ENCODE measurements at places on chromosomes 16 and 17.
A peak's percentile ranks its signal among the peaks of the same experiment; 100 is the strongest.

- DNase-seq = no peak
These were observed 5.5 kb upstream of the TM4SF5 start for GRCh38 chr17:4766201-4766600.

- no peak for DNase-seq
These were observed 126.1 kb downstream of the IRX5 start for GRCh38 chr16:55056585-55057401.

DNA sequence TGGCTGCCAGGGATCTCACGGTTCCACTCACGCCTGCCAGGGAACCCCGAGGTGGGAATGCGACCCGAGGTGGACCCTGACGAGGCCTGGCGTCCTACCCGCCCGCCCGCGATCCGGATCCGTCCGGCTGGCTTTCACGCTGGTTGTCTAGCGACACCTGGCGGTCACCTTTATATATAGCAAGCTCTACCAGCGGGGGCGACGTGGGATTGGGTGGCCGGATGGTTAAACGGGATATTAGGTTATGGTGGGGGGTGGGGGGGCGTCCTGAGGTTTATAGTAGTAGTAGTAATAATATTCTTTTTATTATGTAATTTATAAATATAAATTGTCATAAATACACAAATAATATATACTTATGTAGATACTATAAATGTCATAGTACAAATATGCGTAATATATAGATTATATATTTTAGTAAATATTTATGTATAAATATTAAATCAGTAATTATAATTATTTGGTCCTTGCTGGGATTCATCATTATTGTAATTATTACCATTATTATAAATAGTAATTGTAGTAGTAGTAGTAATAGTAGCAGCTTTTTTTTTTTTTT, 136.9 kb downstream of the KCNJ12 start:
- peak; percentile 28 for DNase-seq

- DNase-seq = no peak
These were observed 2.7 kb upstream of the ABCA3 start for GRCh38 chr16:2343211-2343610.

DNA sequence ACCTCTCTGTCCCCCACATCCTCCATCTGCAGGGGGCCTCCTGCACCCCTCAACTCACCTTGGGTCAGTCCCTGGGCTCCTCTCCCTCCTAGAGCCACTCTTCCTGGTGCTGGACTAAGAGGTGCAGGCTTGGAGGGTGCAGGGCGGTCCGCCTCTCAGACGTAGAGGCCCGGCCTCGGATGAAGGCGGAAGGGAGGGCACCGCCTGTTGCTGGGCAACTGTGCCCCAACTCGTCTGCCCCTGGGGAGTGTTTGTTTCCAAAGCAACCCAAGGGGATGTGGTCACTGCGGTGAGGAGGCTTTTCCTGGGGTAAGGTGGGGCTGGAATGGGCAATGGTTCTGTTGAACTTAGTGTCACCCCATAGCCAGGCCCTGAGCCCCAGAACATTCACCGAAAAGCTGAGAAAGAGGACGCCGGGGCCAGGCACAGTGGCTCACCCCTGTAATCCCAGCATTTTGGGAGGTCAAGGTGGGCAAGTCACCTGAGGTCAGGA, at the start of gene C16orf54:
Gene C16orf54, minus strand, starts transcription at position 138 of the 493 bp plus-strand sequence. CDS start 1,039 bp downstream, outside the sequence.
- DNase-seq = no peak

DNA sequence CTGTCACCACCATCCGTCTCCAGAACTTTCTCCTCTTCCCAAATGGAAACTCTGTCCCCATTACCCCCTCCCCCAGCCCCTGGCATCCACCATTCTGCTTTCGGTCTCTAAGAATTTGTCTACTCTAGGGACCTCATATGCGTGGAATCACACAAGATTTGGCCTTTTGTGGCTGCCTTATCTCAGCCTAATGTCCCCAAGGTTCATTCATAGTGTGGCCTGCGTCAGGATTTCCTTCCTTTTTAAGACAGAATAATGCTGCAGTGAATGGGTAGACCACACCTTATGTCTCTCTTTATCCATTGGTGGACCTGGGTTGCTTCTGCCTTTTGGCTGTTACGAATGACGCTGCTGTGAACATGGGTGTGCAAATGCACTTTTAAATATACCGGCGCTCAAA, 139.7 kb upstream of the PLCG2 start:
- no peak for DNase-seq

DNA sequence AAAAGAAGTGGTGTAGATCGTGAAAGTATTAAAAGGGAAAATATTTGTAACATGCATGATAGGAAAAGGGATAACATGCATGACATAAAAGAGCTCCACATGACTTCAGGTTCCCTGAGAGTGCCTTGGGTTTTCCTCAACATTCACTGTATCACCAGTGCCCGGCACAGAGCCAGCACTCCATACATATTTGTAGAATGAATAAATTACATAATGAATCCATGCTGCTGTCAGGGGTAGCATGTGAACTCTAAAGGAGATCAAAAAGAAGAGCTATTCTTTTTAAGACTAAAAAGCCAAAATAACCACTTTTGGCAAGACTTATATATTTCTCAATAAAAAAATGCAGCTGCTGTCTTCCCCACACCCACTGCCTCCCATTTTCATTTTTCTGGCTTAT, 2.7 kb upstream of the ZNF594 start:
- DNase-seq = peak; percentile 63

- DNase-seq = no peak
These were observed 210.6 kb downstream of the ZNF423 start for GRCh38 chr16:49645263-49645662.

DNA sequence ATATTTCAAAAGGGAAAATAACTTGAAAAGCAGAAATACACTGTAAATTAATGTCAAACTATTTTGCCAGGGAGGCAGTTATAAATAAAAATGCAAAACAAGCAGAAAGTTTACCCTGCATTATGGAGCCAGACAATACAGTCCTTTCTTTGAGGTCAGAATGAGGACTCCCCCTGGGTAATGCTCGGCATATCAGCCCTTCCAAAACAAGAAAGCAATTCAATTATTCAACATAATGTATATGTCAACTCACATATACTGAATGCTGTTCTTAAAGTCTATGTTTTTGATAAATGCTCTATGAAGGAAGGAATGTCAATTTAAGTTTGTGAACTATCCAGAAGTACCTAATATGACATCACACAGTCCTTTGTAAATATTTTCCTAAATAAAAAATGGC, 72.4 kb downstream of the TTC19 start:
- no peak for DNase-seq

DNA sequence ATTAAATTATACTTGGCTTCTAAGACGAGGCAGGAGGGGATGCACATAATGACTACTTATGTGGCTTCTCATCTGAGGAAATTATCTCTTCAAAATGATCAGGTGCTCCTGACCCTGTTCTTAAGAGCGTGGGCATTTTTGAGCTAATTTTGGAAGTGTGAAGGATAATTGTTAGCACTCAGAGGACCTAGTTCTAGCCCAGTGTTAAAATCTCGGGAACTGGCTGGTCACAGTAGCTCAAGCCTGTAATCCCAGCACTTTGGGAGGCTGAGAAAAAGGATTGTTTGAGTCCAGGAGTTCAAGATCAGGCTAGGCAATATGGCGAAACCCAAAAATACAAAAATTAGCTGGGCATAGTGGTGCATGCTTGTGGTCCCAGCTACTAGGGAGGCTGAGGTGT, 103.0 kb upstream of the DHX40 start:
- no peak for DNase-seq

DNA sequence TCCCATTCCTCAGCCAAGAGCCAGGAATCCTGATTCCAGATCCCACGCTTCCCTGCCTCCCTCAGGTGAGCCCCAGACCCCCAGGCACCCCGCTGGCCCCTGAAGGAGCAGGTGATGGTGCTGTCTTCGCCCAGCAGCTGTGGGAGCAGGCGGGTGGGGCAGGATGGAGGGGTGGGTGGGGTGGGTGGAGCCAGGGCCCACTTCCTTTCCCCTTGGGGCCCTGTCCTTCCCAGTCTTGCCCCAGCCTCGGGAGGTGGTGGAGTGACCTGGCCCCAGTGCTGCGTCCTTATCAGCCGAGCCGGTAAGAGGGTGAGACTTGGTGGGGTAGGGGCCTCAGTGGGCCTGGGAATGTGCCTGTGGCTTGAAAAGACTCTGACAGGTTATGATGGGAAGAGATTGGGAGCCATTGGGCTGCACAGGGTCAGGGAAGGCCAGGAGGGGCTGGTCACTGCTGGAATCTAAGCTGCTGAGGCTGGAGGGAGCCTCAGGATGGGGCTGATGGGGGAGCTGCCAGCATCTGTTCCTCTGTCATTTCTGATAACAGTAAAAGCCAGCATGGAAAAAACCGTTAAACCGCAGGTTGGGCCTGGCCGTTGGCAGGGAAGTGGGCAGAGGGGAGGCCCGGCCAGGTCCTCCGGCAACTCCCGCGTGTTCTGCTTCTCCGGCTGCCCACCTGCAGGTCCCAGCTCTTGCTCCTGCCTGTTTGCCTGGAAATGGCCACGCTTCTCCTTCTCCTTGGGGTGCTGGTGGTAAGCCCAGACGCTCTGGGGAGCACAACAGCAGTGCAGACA, at the start of gene SPN:
Gene SPN, plus strand, starts transcription at position 232 of the 791 bp plus-strand sequence. Its CDS starts 482 bp downstream, at position 714.
- DNase-seq = no peak

GRCh38 chr16:27762441-27762840, 212.5 kb downstream of the KATNIP start:
- no peak for DNase-seq

DNA sequence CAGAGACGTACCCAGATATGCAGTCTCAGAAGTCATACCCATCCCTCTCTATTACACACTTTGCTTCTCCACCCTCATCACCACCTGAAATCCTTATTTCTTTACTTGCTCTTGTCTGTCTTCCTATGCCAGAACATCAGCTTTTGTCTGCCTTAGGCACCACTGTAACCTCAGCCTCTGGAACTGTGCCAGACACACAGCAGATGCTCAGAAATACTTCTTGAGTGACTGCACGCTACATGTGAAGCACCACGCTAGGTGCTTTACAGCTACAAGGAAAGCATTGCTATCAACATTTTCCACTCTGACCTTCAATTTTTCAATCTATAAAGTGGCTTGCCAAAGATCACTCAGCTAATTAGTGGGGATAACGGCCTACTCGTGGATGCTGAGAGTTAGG, 226.8 kb downstream of the CHD9NB start:
- no peak for DNase-seq

DNA sequence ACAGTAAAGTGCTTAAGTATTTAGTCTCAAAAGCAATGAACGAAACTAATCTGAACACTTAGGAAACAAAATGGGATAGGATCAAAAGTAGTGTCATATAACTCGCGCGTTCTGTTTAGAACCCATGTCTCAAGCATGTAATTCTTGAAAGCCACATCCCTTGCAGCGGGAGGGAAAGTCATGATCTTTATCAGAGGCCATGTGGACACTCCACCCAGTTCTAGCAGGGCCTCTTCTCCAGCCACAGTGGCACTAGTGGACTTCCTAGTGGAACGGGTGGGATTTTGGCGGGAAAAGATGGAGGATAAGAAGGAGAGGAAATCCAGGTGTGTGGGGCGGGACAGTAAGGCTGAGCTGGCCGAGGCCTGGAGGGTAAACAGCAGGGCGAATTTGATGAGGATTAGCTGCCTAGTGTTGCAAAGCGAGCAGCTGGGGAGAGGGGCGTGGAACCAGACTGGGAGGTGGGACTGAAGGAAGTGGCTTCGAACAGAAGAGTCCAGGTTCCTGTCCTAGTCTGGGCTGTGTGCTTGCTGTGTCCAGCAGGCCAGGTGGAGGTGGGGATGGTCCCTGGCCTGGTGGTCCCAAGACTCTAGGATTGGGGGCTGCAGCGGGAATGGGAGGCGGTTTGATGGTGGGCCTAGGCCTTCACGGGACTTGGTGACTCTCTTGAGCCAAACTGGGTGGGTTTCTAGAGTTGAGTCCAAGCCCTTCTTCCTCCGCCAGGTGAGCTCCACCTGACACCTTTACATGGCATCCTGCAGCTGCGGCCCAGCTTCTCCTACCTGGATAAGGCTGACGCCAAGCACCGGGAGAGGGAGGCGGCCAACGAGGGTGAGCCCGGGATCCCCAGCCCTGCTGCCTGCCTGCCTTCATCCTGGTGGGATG, 15.9 kb downstream of the POLR3E start:
- DNase-seq = no peak

DNA sequence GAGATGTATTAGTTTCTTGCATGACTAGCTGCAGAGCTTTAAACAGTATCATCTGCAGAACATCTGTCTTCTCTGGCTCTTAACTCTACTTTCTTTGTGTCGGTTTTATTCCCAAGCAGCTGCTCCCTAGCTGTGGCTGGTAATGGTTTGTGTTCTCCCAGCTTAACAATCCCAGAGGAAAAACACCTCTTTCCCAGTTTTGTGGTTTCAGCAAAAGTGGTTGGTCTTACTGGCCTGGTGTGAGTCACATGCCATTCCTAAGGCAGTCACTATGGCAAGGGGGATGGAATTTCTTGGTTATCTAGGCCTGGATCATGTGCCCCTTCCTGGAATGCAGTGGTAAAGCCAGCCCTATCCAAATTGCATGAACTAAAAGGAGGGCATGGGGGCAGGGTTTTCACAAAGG, 27.5 kb downstream of the OMG start:
- DNase-seq = peak; percentile 97

GRCh38 chr16:68331879-68332410, 21.1 kb downstream of the PRMT7 start:
- DNase-seq = no peak

GRCh38 chr17:43427362-43428043, 28.7 kb downstream of the ARL4D start:
- no peak for DNase-seq

- DNase-seq = peak; percentile 29
These were observed 550 bp upstream of the RNF213 start for GRCh38 chr17:80260069-80260535.

- DNase-seq = peak; percentile 91
These were observed 14.6 kb downstream of the SREBF1 start for GRCh38 chr17:17822189-17822588.

GRCh38 chr17:48672340-48672739, 46.2 kb upstream of the HOXB9 start:
- DNase-seq = no peak

- DNase-seq = peak; percentile 77
These were observed 1.5 kb downstream of the COL1A1 start for GRCh38 chr17:50199803-50200456.

GRCh38 chr17:32239456-32239855, 26.2 kb upstream of the RHBDL3 start:
- DNase-seq = no peak

DNA sequence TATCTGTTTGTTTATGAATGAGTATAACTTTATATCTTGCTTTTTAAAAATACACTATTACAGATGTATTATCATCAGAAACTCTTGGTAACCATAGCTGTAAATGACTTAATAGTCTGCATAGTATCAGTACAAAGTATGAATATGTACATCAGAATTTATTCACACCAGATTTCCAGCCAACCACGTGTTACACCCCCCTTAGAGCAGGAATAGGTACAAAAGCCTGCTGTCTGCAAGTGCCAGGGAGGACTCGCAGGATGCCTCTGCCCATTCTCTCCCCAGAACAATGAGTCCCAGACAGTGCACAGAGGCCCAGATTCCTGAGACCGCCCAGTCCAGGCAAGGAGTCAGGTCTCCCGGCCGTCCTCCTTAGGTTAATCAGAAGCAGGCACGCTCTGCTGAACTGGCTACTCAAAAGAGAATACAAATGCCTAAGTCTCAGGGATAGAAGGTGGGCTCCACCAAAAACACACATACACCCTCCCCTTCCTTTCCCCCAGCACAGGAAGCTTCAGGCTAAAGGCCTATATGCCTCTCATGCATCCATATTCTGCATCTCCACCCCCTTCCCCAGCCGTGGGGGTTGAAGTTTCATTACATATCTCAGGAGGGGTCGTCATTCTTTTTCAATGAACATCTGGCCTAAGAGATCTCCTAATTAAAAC, 159.1 kb upstream of the CDH11 start:
- no peak for DNase-seq

GRCh38 chr16:57031156-57031555, 41.8 kb downstream of the NLRC5 start:
- DNase-seq = no peak
